ENCODE measurements at places on chromosomes 5 and 9.
A peak's percentile ranks its signal among the peaks of the same experiment; 100 is the strongest.

GRCh38 chr9:106869458-106869857 lies 6.5 kb downstream of the ZNF462 start:
- DNase-seq: no peak

- DNase-seq: no peak
Measured at GRCh38 chr5:43634621-43635020, 31.6 kb downstream of the NNT start.

- no peak for DNase-seq
Measured at GRCh38 chr5:176352116-176352878, 9.3 kb downstream of the KIAA1191 start.

DNA sequence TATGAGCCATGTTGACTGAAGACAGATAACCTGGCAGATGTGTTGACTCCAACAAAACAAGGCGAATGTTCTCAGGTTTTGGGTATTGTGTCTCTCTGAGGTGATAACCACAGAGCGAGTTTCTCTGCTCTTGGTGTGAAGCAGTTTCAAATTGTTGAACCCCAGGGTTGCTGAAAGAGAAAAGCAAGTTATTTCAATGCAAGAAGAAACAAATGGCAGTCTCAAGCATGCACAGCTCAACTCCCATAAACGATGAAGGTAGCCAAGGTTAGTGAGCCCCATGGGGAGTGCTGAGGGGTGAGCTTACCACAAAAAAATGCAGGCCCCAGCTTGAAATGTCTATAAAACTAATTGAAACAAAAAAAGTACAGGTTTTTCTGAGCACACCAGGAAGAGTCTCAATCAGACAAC lies 220.8 kb upstream of the DAPK1 start:
- no peak for DNase-seq

GRCh38 chr9:89866701-89867100 lies 261.9 kb downstream of the GADD45G start:
- no peak for DNase-seq

GRCh38 chr9:2787065-2787464 lies 56.8 kb downstream of the PUM3 start:
- no peak for DNase-seq

- DNase-seq: no peak
Measured at GRCh38 chr5:143297756-143298155, 105.7 kb downstream of the NR3C1 start.

- no peak for DNase-seq
Measured at GRCh38 chr9:70962761-70963440, 158.5 kb downstream of the TRPM3 start.

- DNase-seq: no peak
Measured at GRCh38 chr5:11681796-11682195, 222.4 kb downstream of the CTNND2 start.

- no peak for DNase-seq
Measured at GRCh38 chr5:145470396-145470979, 364.7 kb downstream of the PRELID2 start.

- peak; percentile 70 for DNase-seq
Measured at GRCh38 chr9:134381671-134382516, 55.6 kb downstream of the RXRA start.

- DNase-seq: no peak
Measured at GRCh38 chr9:89002987-89003386, 11.7 kb downstream of the S1PR3 start.

- DNase-seq: no peak
Measured at GRCh38 chr5:84259283-84260045, 125.2 kb downstream of the EDIL3 start.

DNA sequence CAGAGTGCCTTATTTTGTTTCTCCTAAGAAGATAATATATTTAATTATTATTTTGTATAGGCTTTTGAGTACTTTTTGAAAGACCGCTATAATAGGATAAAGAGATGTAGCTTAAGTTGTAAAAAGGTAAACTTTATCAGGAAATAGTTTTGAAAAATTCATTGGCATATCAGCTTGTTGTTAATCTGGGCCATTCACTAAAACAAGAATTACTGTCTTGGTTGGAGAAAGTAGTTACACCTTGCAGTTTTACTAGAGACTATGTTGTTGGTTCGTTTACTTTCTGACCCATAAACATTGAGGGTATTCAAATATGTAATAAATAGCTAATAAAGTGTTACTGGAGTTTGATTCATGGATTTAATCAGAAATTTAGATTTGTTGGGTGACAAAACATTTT lies 33.7 kb downstream of the TNPO1 start:
- DNase-seq: no peak

DNA sequence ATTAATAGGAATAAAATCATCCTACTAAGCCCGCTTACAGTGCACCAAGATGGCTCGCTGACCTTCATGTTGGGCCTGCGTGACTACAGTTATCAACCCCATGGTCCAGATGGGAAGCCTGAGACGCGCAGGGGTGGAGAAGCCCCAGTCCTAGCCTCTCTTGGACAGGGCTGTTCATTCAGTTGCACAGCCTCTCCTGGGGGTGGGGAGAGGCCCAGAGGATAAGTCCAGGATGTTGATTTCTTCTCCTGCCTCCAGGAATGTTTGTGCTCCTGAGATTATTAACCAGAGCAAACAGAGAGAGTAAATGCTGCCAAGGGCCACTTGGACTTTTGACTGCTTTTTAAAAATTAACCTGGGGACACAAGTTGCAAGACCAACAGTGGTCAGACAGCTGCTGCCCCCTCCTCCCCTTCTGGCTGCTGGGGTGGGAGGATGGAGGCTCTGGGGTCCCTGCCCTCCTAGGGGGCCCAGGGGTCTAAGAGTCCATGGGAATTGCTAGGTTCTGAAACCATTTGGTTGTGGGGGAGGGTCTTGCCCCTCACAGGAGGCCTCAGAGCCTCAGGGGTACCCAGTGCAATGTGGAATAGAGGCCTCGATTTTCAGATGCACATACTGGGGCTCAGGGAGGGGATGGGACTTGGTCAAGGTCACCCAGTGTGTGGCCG lies 2.8 kb upstream of the AMBP start:
- no peak for DNase-seq

- DNase-seq: peak; percentile 35
Measured at GRCh38 chr5:76818844-76819831, at the start of gene F2RL1. Gene F2RL1 (plus strand): TSS chr5:76819030. CDS start chr5:76819183, 153 bp downstream.

DNA sequence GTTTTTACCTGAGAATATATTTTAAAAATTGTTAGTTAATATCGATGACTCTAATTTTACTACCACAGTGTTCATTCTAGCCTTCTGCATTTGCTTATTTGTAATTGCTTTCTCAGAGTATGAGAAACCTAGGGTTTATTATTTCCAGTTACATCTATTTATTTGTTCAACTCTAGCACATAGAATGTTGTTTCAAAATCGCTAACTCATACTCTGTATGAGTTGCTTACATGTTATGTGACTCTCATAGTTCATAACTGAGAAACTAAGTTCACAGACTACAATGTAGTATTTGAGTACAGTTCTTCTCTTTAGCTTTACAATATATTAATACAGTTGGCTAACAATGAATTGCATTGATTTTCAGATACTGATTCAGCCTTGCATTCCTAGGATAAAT lies 103.2 kb downstream of the MACROH2A1 start:
- DNase-seq: no peak

DNA sequence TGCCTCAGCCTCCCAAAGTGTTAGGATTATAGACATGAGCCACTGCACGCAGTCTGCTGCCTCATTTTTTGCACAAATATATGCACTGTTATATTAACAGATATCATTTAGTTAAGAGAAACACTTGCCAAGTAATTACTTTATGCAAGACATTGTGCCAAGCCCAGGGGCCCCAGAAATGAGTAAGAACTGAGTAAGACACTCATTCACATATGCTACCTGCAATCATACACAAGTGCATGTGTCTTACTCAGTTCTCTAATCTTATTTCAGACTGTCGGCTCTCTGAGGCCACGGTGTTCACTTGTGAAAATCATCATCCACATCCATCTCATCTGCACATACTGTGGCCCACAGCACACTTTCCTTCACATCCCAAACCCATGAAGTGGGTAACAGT lies 16.0 kb downstream of the TRAF1 start:
- no peak for DNase-seq

DNA sequence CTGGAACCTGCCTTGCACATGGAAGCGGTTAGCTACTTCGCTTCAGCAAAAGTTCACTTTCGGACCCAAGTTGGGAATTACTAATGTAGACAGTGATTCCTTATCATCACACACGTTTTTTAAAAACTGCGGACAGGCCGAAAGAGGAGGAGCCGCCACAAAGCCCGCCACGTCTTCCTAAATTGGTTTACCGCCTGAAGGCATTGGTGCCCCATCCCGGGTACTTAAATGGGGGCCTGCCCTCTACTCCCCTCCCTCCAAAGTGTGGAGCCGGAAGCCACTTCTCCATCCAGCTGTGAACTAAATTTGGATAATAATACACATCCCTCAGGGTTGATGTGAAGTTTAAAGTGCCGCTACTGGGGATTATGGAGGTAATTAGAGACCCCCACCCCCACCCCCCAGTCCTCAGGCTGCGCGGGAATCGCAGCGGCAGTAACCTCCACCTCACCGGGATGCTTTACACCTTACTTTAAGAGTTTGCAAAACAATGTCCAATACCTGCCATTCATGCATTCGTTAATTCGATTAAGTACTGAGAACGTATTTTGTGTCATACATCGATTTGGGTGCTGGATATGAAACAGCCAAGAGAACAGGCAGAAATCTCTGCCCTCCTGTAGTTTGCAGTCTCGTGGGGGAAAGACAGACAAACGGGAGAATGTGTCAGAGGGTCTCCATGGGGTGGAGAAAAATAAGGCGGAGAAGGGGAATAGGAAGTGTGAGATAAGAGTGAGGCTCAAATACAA lies 937 bp upstream of the MACROH2A1 start:
- DNase-seq: no peak

- no peak for DNase-seq
Measured at GRCh38 chr9:137279741-137280473, 2.4 kb downstream of the TOR4A start.

GRCh38 chr9:103427696-103428095 lies 432.6 kb downstream of the CYLC2 start:
- DNase-seq: no peak

- no peak for DNase-seq
Measured at GRCh38 chr5:78638423-78638822, 10.1 kb downstream of the LHFPL2 start.

DNA sequence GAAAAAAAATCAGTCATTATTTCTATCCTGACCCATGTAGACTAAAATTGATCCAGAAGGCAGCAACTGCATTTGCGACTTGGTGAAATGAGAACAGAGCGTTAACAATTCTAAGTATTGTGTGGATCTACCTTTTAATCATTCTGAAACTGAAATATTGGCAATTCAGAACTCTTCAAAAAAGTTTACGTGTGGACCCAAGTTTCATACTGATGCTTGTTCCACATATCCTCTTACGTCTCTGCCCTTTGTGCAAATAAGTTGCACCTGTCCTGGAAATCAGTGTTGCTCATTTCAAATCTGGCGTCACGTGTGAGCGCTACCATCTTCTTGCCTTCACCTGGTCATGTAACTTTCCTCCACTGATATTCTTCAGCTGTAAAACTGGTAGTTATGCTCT lies 74.7 kb downstream of the NTRK2 start:
- DNase-seq: no peak

DNA sequence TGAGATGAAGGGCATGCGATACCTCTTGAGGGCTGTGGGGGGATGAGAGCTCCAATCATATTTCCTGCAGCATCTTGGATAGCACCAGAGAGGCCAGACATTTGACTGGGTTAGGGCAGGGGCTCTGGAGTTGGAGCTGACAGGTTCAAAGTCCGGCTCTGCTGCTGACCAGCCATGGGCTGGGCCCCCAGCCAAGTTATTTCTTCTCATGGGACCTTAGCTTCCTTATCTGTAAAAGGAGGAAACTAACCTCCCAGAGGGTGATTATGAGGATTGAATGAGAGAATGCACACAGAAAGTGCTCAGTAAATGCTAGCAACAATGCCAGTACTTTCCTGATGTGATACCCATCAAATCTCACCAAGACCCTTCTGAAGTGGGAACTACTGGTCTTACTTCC lies 65.2 kb upstream of the SLC25A51 start:
- DNase-seq: no peak

DNA sequence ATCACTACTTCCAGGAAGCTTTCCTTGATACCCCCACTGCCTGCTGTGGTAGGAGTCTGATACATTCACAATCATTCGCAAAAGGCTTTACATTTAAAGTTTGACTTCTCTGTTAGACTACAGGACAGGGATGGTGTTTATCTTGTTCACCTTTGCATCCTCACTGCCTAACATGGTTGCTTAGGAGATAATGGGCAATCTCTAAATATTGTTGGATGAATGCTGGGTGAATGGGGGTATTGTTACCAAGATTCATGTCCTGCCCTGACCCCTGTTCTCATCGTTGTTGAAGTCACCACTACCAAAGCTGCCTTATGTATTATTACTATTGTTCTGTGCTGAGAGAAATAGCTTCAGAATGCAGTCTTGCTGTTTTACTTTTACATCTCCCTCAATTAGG lies 7.7 kb upstream of the TMEFF1 start:
- DNase-seq: no peak

DNA sequence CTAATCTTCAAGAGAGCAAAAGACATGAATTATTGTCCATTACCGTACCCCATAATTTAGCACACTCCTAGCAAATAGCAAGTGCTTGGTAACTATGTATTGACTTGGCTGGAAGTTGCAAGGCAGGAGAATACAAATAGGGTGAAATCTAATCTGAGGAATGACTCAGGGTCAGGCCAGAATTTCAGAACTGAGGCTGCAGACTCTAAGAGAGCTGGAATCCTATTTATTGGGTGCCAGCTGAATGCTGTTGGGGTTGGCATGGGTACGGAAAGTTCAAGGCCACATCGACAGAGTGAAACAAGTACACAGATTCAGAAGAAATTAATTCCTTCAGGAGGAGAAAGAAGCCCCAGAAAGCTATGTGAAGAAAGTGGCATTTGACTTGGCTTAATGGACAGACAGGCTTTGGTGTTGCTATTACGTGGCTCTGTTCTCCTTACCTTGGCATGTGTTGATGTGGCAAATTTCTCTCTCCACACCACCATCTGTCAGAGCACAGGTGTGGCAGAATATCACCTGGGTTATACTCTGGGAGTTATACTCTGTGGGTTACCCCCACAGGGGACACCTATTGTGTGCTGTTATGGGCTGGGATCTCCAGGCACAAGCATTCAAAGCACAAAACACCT lies 20.9 kb upstream of the ASTN2 start:
- DNase-seq: no peak

GRCh38 chr9:37192803-37193202 lies 72.4 kb downstream of the ZCCHC7 start:
- no peak for DNase-seq

DNA sequence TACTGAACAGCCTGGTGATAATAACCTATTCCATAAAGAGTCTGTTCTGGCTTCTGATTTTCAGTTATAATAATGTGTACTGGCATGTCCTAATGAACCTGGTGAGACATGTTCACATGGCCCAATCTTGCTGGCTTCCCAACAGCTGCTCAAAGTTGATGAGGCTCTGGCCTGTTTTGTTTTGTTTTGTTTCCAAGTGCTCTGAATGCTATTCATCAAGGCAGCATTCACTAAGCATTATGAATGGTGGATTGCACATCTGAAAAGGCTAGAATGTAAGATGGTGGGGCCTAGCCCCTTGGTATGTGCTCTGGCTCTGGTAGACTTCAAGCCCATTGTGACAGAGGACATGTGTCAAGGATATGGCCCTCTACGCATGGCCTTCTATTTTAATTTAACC lies 388.5 kb downstream of the PSAT1 start:
- no peak for DNase-seq
